ENCODE measurements at places on chromosomes 16 and 17.

GRCh38 chr17:27554152-27554551 lies 76.8 kb upstream of the LGALS9 start:
- no peak for DNase-seq

DNA sequence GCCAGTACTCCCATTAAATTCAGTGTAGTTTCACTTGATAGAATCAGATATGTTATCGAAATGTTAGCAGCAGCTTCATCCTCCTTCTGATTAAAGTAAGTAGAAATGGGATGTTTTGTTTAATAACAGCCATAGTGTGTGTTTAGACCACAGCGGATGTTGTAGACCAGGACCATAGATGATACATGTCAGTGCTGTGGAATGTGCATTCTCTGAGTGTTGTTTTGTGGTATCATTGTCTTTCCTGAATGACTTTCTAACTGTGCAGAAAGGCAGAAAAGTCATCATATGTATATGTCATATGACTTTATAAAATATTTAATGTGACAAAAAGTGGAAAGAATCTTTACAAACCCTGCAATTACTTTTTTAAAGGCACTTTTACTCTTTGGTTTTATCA lies 55.6 kb downstream of the CYLD start:
- DNase-seq, result no peak

GRCh38 chr17:73798111-73798748 lies 154.0 kb upstream of the SDK2 start:
- DNase-seq, result peak; percentile 57

DNA sequence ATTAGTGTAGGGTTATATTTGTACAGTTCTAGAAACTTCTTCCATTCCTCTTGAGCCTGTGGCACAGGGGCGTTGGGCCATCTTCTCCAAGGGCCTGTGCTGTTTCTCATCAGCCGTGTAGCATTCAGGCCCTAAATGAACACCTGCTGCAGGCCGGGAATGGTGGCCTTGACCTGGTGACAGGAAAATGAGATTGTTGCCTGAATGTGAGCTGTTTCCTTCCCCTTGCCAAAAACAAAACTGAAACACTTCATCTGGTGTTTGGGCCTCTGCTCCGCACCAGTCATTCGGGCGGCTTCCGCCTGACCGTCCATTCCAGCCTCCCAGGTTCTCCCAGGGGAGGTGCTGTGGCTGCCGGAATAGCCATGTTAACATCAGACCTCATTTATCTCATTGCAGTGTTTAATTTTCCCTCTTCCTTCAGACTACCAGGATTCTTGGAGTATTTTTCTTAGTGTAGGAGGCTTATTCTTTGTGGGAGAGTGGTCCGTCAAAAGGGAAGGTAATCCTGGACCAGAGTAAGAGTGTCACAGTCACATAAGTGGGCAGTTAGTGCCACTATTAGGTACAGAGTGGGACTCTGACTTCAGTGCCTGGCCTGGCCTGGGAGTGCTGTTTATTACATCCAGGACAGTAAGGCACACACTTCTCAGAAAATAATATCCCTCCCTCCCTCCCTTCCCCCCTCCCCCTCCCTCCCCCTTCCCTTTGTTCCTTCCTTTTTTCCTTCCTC lies 61.9 kb downstream of the WWP2 start:
- DNase-seq, result no peak

GRCh38 chr16:4365014-4365406 lies 6.6 kb upstream of the VASN start:
- DNase-seq, result no peak

DNA sequence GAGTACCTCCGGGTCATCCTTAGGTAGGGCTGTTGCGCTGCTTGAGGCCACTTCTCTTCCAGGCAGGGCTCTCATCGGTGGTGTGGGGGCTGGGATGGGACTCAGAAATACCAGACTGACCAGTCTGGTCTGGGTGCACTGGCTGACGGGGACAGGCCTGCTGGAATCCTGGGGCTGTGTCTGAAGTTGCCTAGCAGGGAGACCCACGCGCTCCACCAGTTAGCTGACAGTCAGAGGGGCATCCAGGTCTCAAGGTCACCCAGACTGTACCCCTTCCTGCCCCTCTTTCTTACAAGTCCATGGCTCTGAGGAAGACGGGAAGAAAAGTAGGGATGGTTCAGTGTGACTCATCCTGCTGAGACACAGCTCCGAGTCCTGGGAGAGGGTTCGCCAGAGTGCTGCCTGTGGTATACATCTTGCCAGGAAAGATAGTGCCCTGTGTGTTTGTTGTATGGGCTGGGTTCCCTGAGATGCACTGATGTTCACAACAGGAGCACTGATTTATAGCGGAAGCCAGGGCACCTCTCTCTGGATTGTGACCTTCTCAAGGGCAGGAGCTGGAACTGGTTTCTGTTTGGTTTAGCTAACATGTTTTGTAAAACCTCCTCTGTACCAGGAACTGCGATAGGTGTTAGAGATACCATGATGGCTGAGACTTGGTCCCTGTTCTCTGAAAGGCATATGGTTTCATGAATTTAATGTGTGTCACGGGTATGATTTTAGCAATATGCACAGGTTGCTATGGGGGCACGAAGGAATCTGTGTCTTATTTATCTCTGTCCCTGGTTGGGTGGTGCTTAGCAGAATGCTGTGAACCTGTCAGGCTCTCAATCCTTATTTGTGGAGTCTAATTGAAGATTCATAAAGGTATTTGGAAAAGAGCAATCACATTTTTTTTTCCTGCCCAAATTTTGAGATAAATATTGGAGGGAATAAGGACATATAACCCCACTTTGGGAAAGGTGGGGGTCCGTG lies 97.5 kb downstream of the OR1D5 start:
- no peak for DNase-seq

- DNase-seq, result peak; percentile 48
These were observed 219.9 kb downstream of the ENGASE start for GRCh38 chr17:79294459-79295071.

DNA sequence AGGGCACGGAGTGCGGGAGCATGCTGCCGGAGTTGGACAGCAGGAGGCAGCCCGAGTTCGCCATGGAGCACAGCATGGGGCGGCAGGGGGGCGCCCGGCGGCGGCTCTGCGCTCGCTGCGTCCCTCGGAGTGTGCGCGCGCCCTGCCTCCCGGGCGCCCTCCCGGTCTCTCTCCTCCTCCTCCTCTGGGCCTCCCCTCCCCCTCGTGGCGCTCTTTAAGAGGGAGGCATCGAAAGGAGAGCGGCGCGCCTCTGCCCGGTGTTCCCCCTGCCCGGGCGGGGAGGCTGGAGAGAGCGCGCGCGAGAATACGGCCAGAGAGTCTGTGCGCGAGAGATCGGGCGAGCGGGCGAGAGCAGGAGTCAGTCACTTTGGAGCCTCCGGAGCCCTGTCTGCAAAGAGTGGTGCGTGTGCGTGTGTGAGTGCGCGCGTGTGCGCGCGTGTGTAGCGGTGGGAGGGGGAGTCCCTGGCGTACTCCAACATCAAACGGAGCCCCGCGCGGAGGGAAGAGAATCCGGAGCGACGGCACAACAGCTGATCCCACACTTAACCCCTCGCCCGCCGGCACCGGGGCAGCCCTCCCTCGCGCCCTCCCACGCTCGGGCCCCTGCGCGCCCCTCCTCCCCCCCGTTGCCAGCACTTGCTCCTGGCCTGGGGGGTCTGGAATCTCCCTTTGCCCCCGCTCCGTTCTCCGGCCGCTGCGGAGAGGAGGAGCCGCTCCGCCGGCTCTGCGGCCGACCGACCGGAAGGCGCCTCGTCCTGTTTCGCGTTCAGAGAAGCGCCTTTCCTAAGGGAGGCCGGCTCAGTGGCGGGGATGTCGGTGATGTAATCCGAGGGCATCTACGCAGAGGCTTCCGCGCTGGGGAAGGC lies 108.9 kb downstream of the ENGASE start:
- DNase-seq, result no peak

DNA sequence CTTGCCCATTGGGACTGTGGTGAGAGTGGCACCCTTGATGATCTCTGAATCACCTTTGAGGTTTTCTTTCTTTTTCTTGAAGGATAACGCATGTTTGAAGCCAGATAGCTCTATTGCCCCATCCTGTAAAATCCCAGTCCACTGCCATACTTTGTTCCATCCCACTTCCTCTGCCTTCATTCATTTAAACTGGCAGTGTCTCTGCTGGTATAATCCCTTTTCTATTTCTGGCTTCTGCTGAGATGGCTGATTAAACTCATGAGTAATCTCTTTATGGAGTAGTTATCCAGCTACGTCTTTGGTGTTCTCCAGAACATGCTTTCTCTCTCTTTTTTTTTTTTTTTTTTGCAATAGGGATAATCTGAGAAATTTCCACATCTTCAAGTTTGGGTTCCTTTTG lies 656.5 kb upstream of the SALL1 start:
- no peak for DNase-seq
